ENCODE measurements at places on chromosomes 7 and 10. TPM values are rescaled to one million over a fixed set of nuclear protein-coding genes. Genes with fewer than 3 reads are reported as not detected.

TRPV5 gene
- total RNA-seq = not detected

PHKG1 gene
- total RNA-seq = 1.4 TPM

OPN4 gene
- not detected for total RNA-seq

TRIM74 gene
- total RNA-seq = not detected

SVOPL gene
- not detected for total RNA-seq

IDE gene
- total RNA-seq = 19.2 TPM

SPAG6 gene
- under 0.01 TPM for total RNA-seq

PSD gene
- total RNA-seq = 4.2 TPM

LBX1 gene
- not detected for total RNA-seq

TMEM176B gene
- not detected for total RNA-seq

RALA gene
- 88.2 TPM for total RNA-seq

TUBAL3 gene
- not detected for total RNA-seq

SPDYE11 gene
- not detected for total RNA-seq

PDLIM1 gene
- 26.3 TPM for total RNA-seq

ACTL6B gene
- not detected for total RNA-seq

OR13A1 gene
- not detected for total RNA-seq

All from regular cardiac myocyte (primary cell).